Breast epithelium (tissue), 4 donors: ENCODE measurements at places on chromosomes 3 and 15.

DNA sequence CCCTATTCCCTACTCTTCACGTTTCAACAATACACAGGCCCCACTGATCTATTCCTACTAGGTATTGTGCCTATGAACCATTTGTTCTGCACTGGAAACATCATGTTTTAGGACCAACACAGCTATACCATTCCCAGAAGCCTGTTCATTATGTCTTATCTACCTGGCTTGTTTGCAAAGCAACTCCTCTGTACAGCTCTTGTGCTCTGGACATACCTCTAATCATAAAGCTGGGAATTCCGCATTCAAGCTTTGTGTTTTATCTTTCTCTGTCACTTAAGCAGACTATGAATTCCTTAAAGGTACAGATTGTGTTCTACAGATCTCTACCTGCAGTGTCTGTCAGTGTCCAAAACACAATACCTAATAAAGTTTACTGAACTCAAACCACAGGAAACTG lies 87.5 kb upstream of the CSPG5 start:
- H3K4me3 ChIP-seq: no peak overlapping the region
- H3K27me3 ChIP-seq: no peaks in the 10 kb centered on the region
- H3K4me1 ChIP-seq: no peaks in the 10 kb centered on the region
- no peak for DNase-seq
- no peaks in the 10 kb centered on the region for H3K36me3 ChIP-seq

DNA sequence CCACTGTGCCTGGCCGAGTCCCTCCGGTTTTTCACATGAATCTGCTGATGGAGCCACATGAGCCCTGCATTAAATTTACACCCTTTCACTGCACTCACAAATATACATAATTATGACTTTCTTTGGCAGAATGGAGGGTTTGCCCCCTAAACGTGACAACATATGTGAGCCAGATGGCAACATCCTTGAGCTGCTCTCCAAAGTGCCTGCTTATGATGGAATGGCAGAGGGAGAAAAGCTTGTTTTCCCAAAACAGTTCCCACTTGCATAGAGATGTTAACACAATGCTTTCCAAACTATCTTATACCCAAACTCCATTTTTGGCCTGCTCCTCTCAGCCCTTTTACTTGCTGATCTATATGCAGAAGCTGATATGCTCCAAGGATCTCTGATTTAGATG lies 54.9 kb downstream of the ABCC5 start:
- H3K4me1 ChIP-seq: no peaks in the 10 kb centered on the region
- no peak overlapping the region for H3K27ac ChIP-seq
- H3K27me3 ChIP-seq: no peaks in the 10 kb centered on the region
- no peak for DNase-seq

DNA sequence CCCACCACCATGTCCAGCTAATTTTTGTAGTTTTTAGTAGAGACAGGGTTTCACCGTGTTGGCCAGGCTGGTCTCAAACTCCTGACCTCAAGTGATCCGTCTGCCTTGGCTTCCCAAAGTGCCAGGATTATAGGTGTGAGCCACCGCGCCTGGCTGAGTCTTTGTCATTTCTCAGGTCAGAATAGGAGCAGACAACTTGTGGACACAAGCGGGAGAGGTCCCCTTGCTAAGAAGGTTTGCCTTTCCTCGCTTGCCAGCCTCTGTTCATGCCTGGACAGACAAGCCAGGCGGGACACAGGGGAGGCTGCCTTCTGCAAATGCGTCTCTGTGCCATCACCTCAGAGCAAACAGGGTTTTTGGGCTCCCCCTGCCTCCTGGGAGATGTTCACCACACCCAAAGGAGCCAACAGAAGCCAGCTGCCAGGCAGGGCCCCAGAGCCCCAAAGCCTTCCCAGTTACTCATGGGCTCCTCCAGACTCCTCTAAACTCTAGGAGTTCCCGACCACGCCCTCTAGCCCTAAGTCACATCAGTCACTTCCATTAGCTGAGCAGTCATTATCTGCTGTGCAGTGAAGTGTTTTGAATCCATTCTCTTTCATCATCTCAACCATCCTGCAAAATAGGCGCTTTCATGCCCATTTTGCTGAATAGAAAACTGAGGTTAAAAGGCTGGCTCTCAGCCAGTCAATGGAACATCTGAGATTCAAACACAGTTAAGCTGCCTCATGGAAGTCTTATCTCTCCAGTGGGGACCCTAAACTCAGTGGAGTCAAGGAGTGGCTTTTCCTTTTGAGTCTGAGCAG lies 245.0 kb downstream of the UACA start:
- H3K27ac ChIP-seq: no peak overlapping the region
- DNase-seq: no peak
- no peak overlapping the region for H3K4me3 ChIP-seq
- no peaks in the 10 kb centered on the region for H3K36me3 ChIP-seq
- no peaks in the 10 kb centered on the region for H3K27me3 ChIP-seq

- DNase-seq: no peak
- no peaks in the 10 kb centered on the region for H3K27me3 ChIP-seq
- no peaks in the 10 kb centered on the region for H3K36me3 ChIP-seq
- H3K4me3 ChIP-seq: no peak overlapping the region
- no peak overlapping the region for H3K27ac ChIP-seq
These were observed 361.4 kb downstream of the CHL1 start for GRCh38 chr3:557972-558371.

GRCh38 chr3:77160931-77161497 lies 121.1 kb downstream of the ROBO2 start:
- H3K27me3 ChIP-seq: no peaks in the 10 kb centered on the region
- H3K4me1 ChIP-seq: no peaks in the 10 kb centered on the region
- H3K4me3 ChIP-seq: no peak overlapping the region
- no peak overlapping the region for H3K27ac ChIP-seq
- DNase-seq: no peak

GRCh38 chr3:149198611-149199010 lies 23.0 kb downstream of the CP start:
- no peak overlapping the region for H3K4me3 ChIP-seq
- H3K4me1 ChIP-seq: no peaks in the 10 kb centered on the region
- H3K27me3 ChIP-seq: no peaks in the 10 kb centered on the region
- no peaks in the 10 kb centered on the region for H3K36me3 ChIP-seq
- no peak overlapping the region for H3K27ac ChIP-seq
- no peak for DNase-seq

GRCh38 chr3:152174876-152175527 lies 93.7 kb upstream of the MBNL1 start:
- H3K4me3 ChIP-seq: no peak overlapping the region
- no peaks in the 10 kb centered on the region for H3K36me3 ChIP-seq
- H3K4me1 ChIP-seq: no peaks in the 10 kb centered on the region
- no peak overlapping the region for H3K27ac ChIP-seq
- H3K27me3 ChIP-seq: no peaks in the 10 kb centered on the region

DNA sequence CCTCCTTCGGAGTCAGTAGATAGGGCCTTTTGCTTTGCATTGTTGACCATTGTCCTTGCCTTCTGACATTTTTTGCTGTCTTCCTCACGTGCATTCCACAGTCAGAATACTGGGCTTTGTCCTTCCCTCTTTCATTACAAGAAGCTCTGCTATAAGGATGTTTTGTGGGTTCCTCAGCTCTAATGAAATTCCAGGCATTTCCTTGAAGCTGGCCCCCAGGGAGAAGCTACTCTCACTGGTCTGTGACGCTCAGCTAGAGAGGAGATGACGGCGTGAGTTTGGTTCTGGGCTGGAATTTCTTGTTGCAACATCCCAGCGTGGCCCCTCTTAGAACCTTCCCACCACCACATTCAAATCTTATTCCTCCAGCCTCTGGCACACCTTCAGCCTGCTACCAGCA lies 210.2 kb downstream of the TJP1 start:
- no peaks in the 10 kb centered on the region for H3K36me3 ChIP-seq
- DNase-seq: no peak
- no peak overlapping the region for H3K4me3 ChIP-seq
- no peaks in the 10 kb centered on the region for H3K4me1 ChIP-seq
- no peak overlapping the region for H3K27ac ChIP-seq
- H3K27me3 ChIP-seq: no peaks in the 10 kb centered on the region

GRCh38 chr3:15929944-15930571 lies 132.3 kb upstream of the ANKRD28 start:
- H3K4me3 ChIP-seq: no peak overlapping the region
- no peak for DNase-seq
- no peaks in the 10 kb centered on the region for H3K27me3 ChIP-seq
- H3K27ac ChIP-seq: no peak overlapping the region

DNA sequence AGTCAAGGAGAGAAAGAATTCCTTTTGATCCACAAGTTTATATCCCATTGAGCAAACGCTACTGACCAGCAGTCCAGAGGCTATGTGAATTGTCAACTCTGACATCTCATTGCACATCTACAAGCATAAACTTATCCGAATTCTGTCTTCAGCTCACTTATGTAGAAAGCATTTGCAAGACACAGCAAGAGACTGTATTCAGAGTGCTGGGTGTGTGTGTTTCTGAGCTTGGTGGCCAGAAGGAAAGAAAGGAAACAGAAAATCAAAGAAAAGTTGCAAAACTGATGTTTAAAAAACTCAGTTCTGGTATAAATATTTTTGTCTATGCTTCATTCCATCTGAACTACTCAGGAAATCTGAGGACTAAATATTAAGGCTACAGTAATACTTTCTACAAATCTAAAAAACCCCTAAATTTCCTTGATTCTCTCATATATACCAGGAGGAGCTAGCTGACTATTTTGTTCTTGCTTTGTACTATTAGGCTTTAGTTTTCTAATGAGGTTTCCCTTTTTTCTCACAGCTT lies 45.5 kb downstream of the LSAMP start:
- no peak overlapping the region for H3K4me3 ChIP-seq
- H3K36me3 ChIP-seq: no peaks in the 10 kb centered on the region
- no peak for DNase-seq
- no peak overlapping the region for H3K27ac ChIP-seq

- H3K4me1 ChIP-seq: no peaks in the 10 kb centered on the region
- DNase-seq: no peak
- no peaks in the 10 kb centered on the region for H3K36me3 ChIP-seq
- H3K27me3 ChIP-seq: no peaks in the 10 kb centered on the region
These were observed 22.6 kb downstream of the MKRN2OS start for GRCh38 chr3:12522721-12523120.

GRCh38 chr3:165446555-165446954 lies 250.4 kb upstream of the SLITRK3 start:
- no peaks in the 10 kb centered on the region for H3K27me3 ChIP-seq
- no peak overlapping the region for H3K4me3 ChIP-seq
- no peaks in the 10 kb centered on the region for H3K4me1 ChIP-seq
- no peak for DNase-seq

DNA sequence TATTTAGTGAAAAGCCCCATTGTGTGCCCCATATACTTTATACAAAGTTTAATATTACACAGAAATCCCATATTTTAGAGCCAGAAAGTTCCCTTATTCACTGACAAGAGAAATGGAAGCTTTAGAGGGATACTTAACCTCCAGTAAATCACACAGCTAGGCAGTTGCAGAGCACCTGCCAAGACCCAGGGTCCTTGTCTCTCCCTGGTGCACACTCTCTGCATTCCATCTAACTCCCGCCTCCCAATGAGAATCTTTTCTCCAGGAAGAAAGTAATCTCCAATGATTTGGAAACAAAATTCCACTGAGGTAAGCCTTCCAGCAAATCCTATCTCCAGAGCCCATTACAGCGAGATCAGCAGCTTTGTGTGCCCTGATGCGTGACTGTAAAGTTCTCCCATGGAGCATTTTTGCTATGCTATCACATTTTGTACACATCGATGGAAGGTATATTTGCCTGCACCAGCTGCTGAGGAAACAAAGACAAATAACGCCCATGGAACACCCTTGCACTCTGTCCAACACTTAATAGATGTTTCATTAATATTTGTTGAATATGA lies 41.4 kb downstream of the ULK4 start:
- no peaks in the 10 kb centered on the region for H3K27me3 ChIP-seq
- H3K4me1 ChIP-seq: no peaks in the 10 kb centered on the region
- H3K27ac ChIP-seq: no peak overlapping the region
- no peak overlapping the region for H3K4me3 ChIP-seq
- no peak for DNase-seq

GRCh38 chr3:72032441-72033135 lies 247.6 kb upstream of the PROK2 start:
- no peak for DNase-seq
- H3K4me3 ChIP-seq: no peak overlapping the region
- no peaks in the 10 kb centered on the region for H3K27me3 ChIP-seq
- H3K36me3 ChIP-seq: no peaks in the 10 kb centered on the region
- H3K27ac ChIP-seq: no peak overlapping the region

- no peak overlapping the region for H3K4me3 ChIP-seq
- H3K4me1 ChIP-seq: no peaks in the 10 kb centered on the region
- DNase-seq: no peak
- H3K36me3 ChIP-seq: no peaks in the 10 kb centered on the region
These were observed 17.1 kb downstream of the PAK2 start for GRCh38 chr3:196756732-196757131.

GRCh38 chr3:60073228-60073627 lies 1023.4 kb upstream of the CFAP20DC start:
- H3K36me3 ChIP-seq: no peaks in the 10 kb centered on the region
- no peak for DNase-seq
- no peak overlapping the region for H3K4me3 ChIP-seq
- H3K27me3 ChIP-seq: no peaks in the 10 kb centered on the region
- no peak overlapping the region for H3K27ac ChIP-seq

GRCh38 chr3:15266510-15267376 lies 60.7 kb downstream of the CAPN7 start:
- no peak for DNase-seq
- H3K27ac ChIP-seq: peak overlapping the region; percentile 87
- H3K27me3 ChIP-seq: no peaks in the 10 kb centered on the region
- no peaks in the 10 kb centered on the region for H3K36me3 ChIP-seq
- H3K4me1 ChIP-seq: peaks cover 8% of the 10 kb centered on the region

DNA sequence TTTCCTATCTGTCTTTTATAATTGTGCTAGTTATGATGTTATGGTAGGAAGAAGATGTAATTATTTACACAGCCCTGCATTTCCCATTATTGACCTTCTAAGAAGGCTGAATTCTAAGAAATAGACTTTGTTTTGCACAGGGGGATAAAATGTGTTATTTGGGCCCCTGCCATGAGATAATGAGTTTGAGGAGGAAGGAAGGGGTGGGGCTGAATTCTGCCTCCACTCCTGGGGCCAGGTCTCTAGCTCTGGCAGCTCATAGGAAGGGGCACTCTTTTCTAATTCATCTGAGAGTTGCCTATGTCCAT lies 69.2 kb upstream of the GOLGA8B start:
- no peak overlapping the region for H3K27ac ChIP-seq
- no peaks in the 10 kb centered on the region for H3K27me3 ChIP-seq

DNA sequence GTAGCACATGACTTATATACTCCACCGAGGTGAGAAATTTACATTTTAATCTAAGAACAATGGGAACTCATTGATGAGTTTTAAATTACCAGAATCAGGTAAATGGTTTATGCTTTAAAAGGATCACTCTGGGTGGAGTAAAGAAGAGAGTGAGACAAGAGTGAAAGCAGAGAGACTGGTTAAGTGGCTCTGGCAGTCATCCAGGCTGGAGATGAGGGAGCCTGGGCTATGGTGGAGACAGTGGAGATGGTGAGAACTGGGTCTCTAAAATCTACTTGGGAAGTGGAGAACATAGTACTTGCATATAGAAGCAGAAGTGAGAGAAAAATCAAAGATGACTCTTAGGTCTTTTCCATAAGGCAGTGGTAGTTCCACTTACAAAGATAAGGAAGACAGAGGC lies 37.1 kb upstream of the SLC25A36 start:
- H3K4me1 ChIP-seq: no peaks in the 10 kb centered on the region
- H3K27ac ChIP-seq: no peak overlapping the region
- no peak overlapping the region for H3K4me3 ChIP-seq
- H3K36me3 ChIP-seq: no peaks in the 10 kb centered on the region
- no peaks in the 10 kb centered on the region for H3K27me3 ChIP-seq

GRCh38 chr3:139937674-139938279 lies 2.8 kb downstream of the CLSTN2 start:
- no peak overlapping the region for H3K27ac ChIP-seq
- H3K4me3 ChIP-seq: no peak overlapping the region
- H3K27me3 ChIP-seq: peaks cover 38% of the 10 kb centered on the region
